Activated T-helper 1 cell treated with anti-CD3 and anti-CD28 coated beads, Interleukin-12 subunit alpha, Interleukin-12 subunit beta, Interleukin-2, Interleukin-4 antibody, amounts not matched to agents 30 ng/mL and 10 ng/mL and 1 ng/mL, durations not matched to agents 14 hours and 24 hours and 36 hours (primary cell): ENCODE measurements at places on chromosomes 6 and 20. TPM values are rescaled to one million over a fixed set of nuclear protein-coding genes. Genes with fewer than 3 reads are reported as not detected.

KIF3B gene
- total RNA-seq = 38.1 and 39.1 TPM in 2 replicates

DLL1 gene
- not detected in 2 replicates for total RNA-seq

BACH2 gene
- total RNA-seq = 68.1 and 71.2 TPM in 2 replicates

DPPA5 gene
- total RNA-seq = not detected in 2 replicates

F13A1 gene
- total RNA-seq = not detected in 2 replicates

BTN1A1 gene
- not detected in 2 replicates for total RNA-seq

SLC22A3 gene
- total RNA-seq = not detected in 2 replicates

OPN5 gene
- not detected in 2 replicates for total RNA-seq

AGPAT4 gene
- 7.8 and 8.6 TPM in 2 replicates for total RNA-seq

PACSIN1 gene
- total RNA-seq = not detected in 2 replicates

VSTM2L gene
- total RNA-seq = 0.29 TPM in 1 of 2 replicates, not detected in the other

TRIM10 gene
- total RNA-seq = 0.05 and 0.08 TPM in 2 replicates

BEND3 gene
- 12.8 TPM in 2 replicates for total RNA-seq

HMGA1 gene
- total RNA-seq = 415 and 438 TPM in 2 replicates
